ENCODE measurements at places on chromosomes 16 and 17.

DNA sequence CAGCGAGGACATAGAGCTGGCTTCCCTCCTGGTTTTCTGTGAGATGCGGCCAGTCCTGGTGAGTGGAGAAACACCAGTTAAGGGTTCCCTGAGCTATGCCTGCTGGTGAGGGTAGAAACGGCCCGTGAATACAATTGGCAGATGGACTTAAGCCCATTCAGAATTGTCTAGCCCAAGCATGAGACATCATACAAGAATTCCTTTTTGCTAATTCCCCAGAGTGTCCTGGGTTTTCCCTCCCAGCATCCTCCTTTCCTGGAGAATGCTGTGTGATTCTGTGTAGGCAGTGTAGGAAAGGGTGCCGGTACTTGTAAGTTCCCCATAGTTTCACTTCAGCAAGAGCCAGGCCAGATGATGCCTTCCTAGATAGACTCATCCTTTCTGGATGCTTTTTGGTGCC, 65.1 kb downstream of the SDR42E1 start:
- no peak for DNase-seq

DNA sequence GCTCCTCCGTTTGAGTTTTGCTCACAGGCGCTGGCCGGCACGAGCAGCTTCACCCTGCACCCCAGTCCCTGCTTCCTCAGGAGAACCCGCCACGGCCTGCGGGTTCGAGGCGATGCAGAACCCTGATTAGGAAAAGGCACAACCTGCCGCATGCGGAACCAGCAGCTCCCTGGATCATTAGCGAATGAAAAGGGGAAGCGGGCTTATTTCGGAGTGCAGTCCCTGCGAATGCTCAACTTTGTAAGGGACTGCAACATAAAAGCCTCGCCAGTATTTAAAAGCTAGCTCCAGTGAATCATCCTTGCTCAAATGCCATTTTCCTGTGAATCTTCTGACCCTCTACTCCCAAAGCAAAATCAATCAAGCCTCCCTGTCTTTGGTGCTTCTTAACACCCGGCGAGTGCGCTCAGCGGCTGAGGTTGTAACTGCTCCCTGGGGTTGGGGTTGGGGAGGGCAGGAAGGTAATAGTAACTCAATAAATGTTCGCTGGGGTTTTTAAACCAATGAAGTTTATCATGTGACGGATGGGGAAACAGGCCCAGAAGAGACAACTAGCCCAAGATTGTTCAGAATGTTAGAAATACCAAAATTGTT, 678 bp upstream of the AKAP10 start:
- peak; percentile 38 for DNase-seq

- no peak for DNase-seq
Measured at GRCh38 chr17:66383333-66383732, 80.9 kb downstream of the PRKCA start.

GRCh38 chr16:10517868-10518267, 62.5 kb downstream of the EMP2 start:
- no peak for DNase-seq

DNA sequence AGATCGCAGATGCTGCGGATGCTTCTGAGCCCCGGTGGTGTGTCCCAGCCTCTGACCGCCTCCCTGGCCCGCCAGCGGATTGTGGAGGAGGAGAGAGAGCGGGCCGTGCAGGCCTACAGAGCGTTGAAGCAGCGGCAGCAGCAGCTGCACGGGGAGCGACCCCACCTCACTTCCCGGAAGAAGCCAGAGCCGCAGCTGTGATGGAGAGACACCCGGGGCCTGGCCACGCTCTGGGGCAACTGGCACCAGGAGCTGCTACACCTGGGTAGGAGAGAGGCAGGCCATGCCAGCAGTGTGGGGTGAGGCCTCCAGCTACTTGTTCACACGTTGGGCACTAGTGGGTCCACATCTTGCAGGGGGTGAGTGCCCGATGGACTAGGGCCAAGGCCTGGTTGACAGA, 6.0 kb downstream of the CCDC137 start:
- no peak for DNase-seq

All from stimulated activated naive CD8-positive, alpha-beta T cell treated with anti-CD3 and anti-CD28 coated beads, Interleukin-15, Interleukin-2, amounts not matched to agents 100 U/mL and 50 U/mL, for 24 hours (primary cell).